Activated CD8-positive, alpha-beta T cell treated with anti-CD3 and anti-CD28 coated beads, Interleukin-2, amount 10 ng/mL, durations not matched to agents 7 days and 5 days (primary cell): ENCODE measurements at places on chromosomes 11 and 22.
A peak's percentile ranks its signal among the peaks of the same experiment; 100 is the strongest.

GRCh38 chr11:6695377-6695776 lies 12.2 kb upstream of the MRPL17 start:
- no peak for DNase-seq

DNA sequence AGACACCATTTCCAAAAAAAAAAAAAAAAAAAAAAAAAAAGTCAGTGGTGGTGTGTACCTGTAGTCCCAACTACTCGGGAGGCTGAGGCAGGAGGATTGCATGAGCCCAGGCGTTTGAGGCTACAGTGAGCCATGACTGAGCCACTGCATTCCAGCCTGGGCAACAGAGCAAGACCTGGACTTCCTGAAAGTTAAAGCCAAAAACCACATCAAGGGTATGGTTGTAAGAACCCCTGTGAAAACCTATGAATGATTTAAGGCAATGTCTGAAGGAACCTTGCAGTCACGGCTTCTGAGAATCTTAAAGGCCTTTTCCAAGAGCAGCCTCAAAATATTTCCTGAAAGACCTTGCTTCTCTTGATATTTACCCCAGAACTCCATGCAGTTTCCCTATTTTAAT lies 30.5 kb upstream of the MSANTD2 start:
- DNase-seq = no peak

- peak; percentile 72 for DNase-seq
These were observed 504 bp downstream of the CFL1 start for GRCh38 chr11:65857500-65857852.

DNA sequence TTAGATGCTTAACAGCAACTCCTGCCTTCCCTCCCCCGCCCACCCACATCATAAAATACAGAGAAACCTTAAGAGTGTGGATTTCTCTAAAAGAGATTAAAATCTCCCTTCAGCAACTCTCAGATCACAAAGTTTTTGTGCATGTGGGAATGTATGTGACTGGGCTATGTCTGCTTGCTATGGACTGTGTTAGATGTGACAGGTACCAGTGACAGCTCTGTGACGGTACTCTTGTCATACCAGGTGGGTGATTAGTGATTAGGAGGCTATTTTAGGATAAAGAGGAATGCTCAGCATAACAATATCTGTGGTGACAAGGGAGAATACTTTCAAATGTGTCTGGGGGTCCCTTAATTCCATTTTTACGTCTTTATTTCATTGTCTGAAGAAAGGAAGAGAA lies 60.2 kb downstream of the SYT9 start:
- no peak for DNase-seq

- DNase-seq = no peak
These were observed 605.6 kb downstream of the SOX6 start for GRCh38 chr11:15750535-15751308.

- no peak for DNase-seq
These were observed 48.4 kb downstream of the SFI1 start for GRCh38 chr22:31544481-31545480.

- DNase-seq = no peak
These were observed 837.8 kb downstream of the TBC1D22A start for GRCh38 chr22:47600281-47600680.

DNA sequence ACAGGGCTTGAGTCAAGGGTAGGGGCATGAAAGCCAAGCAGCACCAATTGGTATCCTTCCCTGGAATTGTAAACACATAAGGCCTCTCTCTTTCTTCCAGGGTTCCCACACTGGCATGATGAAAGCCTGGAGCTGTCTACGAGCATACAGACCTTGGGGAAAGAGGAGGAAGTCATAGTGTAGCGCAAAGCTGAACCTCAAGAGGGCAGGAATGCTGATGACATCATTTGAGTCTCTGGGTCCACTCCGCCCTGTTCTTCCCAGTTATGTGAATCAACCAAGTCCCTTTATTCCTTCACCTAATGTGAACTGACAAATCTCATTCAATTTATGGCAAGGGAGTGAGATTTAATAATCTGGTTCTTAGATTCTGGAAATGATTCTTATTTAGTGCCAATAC lies 266.4 kb upstream of the NCAM1 start:
- DNase-seq = no peak

GRCh38 chr11:85494396-85494795 lies 132.7 kb downstream of the DLG2 start:
- DNase-seq = no peak

GRCh38 chr22:46830841-46831240 lies 68.4 kb downstream of the TBC1D22A start:
- no peak for DNase-seq

- DNase-seq = no peak
These were observed 38.5 kb upstream of the NFRKB start for GRCh38 chr11:129933891-129934290.

- DNase-seq = no peak
These were observed 67.6 kb downstream of the CDKN1C start for GRCh38 chr11:2818021-2818420.

DNA sequence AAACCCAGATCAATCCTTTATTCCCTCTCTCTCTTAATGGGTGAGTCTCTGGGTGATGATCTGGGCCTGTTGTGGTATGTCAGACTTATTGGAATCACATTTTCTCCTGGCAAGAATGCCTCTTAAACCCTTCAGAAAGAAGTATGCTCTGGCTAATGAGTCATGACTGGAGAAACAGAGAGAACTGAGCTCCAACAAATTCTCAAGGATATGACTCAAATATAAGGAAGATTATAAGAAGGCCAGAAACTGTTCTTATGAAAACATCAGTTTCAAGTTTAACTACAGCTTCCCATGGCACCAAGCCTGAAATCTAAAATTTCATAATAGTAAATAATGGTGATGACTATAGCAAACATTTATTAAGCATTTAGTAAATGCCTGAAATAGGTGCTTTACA lies 83.9 kb downstream of the OR5AK2 start:
- DNase-seq = no peak

GRCh38 chr11:3167143-3168119 lies 2.3 kb upstream of the OSBPL5 start:
- DNase-seq = no peak

GRCh38 chr11:60844045-60844869 lies 2.3 kb downstream of the CCDC86 start:
- no peak for DNase-seq

- no peak for DNase-seq
These were observed 2.6 kb upstream of the CHADL start for GRCh38 chr22:41243361-41243760.

GRCh38 chr11:33624083-33624482 lies 76.5 kb downstream of the C11orf91 start:
- DNase-seq = no peak

DNA sequence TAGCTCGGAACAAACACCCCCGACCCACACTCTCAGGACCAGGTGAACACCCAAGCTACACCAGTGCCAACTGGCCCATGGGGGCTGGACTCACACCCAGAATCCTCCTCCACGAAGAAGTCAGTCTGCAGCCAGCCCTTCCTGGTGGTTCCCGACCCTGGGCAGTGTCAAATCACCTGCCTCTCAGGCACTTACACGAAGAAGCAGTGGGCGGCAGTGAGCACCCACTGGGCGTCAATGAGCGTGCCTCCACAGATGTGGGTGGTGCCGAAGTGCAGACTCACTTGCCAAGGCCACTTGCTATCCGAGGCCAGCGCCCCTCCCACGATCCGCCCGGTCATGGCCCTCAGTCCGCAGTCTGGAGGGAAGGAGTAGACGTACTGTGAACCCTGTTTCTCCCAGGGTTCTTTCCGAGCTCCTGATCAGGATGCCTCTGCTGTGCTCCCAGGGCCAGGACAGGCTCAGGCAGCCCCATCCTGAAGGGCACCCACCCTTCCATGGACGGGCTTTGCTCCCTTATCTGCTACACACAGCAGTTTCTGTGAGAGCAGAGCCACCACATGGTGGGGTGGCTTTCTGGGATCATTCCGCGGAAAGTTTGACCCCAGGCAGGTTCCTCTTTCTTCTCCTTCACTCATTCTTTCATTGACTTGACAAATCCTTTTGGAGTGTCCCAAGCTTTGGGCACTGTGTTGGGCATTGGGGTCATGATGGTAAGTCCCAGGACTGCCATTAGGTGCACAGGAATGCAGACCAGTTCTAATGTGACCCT lies 19.4 kb downstream of the TMPRSS13 start:
- DNase-seq = no peak

- DNase-seq = peak; percentile 38
These were observed at the start of gene LRFN4 for GRCh38 chr11:66856496-66857233. LRFN4 (plus strand) TSS chr11:66857064; CDS start chr11:66857745, 681 bp downstream.

DNA sequence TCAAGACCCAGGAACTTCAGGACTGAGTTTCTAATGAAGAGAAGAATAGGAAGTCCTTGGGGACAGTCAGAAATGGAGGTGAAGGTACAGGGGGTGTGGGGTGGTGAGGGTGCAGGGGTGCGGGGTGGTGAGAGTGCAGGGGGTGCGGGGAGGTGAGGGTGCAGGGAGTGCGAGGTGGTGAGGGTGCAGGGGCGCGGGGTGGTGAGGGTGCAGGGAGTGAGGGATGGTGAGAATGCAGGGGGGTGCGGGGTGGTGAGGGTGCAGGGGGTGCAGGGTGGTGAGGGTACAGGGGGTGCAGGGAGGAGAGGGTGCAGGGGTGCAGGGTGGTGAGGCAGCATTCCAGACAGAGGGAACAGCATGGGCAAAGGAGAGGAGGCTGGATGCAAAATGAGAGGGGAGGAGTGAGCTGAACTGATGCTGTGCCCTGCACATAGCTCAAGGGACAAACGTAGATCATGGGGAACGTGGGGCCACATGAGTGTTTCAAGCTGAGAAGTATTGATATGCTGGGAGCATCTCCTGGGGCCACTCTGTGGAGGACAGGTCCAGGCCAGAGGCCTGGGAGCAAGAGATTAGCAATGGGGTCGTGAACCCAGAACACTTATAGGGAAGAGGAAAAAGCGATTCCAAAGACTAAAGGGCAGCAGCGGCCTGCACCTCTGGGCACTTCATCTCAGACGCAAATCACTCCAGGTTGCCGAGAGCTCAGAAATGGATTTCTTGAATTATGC lies 23.7 kb upstream of the DAGLA start:
- DNase-seq = no peak

- no peak for DNase-seq
These were observed 234.5 kb downstream of the METTL15 start for GRCh38 chr11:28342716-28343115.

GRCh38 chr11:19501631-19502030 lies 211.0 kb upstream of the NAV2 start:
- no peak for DNase-seq

DNA sequence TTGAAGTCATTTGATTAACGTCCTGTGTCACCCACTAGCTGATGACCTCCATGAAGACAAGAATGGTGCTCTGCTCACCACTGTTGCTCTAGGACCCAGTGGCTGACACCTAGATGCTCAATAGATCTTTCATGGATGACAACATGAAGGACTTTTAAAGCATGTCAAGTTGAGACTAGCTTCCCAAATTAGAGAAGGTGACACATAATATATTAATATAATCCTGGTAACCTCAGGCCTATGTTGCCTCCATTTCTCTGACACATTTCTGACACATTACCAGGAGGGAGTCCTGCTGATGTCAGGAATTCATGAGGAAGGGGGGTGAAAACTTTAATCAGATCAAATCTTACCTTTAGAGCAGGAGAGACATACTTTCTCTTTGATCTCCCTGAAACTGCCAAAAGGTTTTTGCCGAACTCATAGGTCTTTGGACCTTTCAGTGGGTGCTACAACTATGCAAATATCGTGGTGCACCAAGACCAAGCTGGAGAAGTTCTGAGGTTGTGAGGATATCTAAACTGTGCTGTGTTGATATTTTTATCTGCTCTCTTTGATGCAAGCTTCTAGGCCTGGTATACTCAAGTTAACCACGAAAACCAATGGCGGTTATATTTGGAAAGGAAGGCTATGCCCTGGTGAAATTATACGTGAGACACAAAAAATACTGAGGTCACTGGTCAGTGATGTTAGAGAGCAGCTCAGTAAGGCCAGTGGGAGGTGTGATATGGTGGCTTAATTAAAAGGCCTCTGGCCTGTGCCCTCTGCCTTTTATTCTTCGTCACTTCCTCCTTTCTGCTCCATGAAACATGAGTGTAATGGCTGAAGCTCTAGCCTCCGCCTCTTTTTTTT lies 13.2 kb upstream of the AMPD3 start:
- peak; percentile 68 for DNase-seq

DNA sequence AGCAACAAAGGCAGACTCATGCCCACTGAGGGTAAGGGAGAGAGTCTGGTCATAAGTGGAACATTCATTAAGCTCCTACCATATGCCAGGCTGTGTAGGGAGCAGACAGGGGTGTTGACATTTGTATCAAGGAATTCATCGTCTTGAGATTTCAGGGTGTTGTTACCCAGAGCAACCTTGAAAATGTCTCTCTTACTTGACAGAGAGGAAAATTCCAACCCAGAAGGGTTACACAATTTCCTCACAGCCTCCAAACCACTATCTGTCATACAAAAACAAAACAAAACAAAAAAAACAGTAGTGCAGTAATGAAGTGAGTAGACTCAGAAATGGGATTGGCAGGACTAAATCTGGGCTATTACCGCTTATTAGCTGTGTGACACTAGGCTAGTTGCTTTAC lies 113.2 kb downstream of the MIAT start:
- DNase-seq = no peak

DNA sequence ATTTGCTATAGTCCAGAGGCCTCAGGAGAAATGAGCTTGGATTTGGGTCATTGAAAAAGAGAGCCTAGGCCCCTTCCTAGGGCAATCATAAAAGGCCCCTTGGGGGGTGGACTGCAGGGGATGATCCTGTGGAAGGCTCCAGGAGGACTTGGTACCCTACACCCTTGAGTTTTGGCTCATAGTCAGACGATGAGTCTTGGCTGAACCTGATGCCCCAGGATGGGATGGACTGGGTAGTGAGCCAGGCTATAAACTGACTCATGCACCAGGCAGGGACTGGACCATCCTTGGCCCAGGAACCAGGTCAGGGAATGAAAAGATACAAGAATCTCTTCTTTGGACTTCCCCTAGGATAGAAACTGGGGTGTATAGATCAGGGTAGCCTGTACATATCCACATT lies 54.2 kb downstream of the NAV2 start:
- DNase-seq = no peak

DNA sequence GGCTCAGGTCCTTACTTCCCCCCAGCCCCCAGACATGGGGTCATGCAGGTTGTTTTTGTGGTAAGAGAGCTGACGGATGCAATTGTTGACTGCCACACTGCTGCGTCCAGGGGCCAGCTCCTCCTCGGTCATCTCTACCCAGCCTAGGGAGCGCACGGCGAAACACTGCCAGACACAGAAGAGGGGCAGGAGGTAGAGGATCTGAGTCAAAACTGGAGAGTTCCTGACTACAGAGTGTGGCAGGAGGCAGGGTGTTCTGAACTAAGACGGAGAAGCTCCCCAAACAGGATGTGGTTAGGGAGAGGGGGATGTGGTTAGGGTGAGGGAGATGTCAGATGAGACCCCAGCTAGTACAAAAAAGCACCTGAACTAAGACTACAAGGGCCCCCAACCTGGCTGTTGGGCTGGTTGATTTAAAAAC lies 12.3 kb downstream of the SMPD1 start:
- peak; percentile 95 for DNase-seq

- no peak for DNase-seq
These were observed 675.0 kb upstream of the KIRREL3 start for GRCh38 chr11:127675581-127675980.
